ENCODE measurements at places on chromosomes 11 and 22.

DNA sequence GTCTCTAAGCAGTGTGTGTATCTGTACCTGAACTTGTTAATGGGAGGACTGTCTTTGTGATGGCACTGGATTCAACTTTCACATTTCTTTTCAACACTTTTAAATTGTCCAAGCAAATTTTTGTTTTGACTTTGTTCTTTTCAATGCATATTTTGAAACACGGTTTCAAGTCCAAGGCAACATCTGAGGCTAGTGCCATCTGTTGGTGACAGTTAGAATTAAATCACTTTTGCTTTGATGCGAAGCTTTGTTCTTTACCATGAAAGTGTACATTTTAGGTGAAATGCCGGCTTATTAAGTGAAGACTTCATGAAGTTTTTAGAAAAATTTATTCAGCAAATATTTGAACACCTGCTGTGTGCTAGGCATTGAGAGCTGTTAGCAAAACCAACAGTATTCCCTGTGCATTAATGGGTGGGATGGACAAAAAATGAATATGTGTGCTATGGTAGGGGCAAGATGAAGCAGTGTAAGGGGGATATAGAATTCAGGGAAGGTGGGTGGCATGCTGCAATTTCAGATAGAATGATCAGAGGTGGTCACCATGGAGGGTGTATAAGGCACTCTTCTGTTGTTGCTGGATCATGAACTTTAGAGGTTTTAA, 70.2 kb downstream of the DDX10 start:
- no peak for DNase-seq

DNA sequence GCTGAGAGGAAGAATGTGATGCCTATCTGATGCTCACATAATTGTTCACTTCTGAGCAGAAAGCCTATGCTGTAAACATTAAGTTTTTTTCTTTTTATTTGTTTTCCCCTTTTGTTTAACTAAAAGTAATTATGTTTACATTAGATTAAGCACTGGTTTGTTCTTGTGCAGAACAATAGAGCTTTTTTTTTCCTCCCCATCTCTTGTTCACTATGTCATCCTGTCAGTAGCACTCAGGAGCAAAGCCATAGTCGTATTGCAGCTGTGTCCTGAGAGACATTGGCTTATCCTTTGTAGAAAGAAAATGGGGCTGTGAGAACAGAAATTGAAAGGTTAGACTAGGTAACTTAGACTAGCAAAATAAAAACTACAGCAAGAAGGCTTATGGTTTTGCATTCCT, 301.8 kb upstream of the RAG2 start:
- no peak for DNase-seq

GRCh38 chr22:43883012-43883661, 8.7 kb downstream of the PNPLA5 start:
- DNase-seq = no peak

DNA sequence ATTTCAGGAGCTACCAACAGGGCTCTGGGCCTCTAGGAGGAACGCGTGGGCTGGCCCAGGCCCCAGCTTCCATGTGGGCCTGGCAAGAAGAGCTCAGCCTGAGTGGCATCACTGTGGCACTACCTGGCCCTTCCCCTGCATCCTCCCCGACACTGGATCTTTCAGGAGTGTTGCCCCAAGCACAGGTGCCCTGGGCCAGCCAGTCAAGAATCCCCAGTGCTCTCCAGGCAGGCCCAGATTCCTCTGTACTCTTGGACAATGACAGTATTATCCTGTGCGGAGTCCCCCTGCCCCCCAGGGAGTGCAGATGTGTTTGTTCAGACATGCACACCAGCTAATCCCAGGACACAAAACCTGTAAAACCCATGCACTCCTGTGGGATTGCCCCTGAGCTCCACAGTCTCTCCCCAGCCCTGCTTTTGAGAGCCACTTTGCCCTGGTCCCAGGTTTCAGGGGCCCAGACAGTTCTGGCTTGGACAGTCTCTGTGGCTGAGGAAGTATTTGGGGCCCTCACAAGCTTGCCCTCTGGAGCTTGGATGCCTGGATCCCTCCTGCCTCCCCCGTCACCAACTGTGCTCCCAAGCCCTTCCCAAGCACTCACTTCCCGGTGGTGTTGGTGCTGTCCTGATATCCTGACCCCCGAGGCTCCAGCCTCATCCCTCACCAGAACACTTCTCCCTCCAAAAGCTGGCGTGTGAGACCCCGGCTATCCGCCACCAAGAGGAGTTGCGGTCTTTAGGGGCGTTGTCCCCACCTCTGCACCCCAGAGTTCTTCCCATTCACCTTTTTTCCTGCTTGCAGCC, 39.9 kb downstream of the KCNC1 start:
- no peak for DNase-seq

- no peak for DNase-seq
These were observed 56.3 kb upstream of the PDE3B start for GRCh38 chr11:14587258-14587657.

DNA sequence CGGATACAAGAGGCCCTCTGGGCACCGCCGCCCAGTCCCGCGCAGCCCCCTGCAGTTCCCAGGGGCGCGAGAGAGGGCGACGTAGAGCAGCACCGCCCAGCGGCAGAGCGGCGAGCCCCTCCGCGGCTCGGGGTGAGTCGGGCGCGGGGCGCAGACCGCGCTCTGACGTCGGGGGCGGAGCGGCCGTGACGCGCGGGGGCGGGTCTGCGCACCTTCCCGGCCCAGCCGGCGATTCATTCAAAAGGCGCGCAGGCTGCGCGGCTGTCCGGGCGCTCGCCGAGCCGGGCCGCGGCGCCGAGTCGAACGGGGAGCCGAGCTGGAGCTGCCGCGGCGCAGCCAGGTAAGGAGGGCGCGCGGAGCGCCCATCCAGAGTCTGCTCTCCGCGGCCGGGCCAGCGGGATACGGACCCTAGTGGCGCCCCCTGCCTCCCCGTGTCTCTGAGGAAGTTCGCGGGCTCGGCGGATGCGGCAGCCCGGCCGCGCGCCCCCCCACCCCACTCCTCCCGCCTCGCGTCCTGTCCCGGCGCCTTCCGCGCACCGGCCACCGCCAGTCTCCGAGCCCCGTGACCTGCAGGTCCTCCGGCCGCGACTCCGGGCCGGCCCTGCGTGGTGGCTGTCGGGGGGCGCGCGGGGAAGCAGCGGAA, at the start of gene RELT:
Gene RELT (plus strand): TSS at position 240 of the 643 bp plus-strand sequence. CDS start 12,738 bp downstream, outside the sequence.
- no peak for DNase-seq

- no peak for DNase-seq
These were observed 17.6 kb downstream of the ANO1 start for GRCh38 chr11:70095541-70096252.

GRCh38 chr11:14656536-14657457, 13.2 kb downstream of the PDE3B start:
- DNase-seq = no peak

DNA sequence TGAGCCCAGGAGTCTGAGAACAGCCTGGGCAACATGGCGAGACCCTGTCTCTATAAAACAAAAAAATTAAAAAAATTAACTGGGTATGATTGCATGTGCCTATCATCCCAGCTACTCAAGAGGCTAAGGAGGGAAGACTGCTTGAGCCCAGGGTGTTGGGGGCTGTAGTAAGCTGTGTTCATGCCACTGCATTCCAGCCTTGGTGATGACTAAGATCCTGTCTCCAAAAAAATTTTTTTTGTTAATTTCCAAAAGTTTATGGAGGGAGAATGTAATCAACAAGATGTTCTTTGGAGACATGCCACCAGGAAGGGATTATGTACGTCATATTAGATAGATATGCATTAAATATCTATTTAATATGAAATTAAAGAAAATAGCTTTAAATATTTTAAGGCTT, 267.5 kb downstream of the SBF2 start:
- DNase-seq = no peak

DNA sequence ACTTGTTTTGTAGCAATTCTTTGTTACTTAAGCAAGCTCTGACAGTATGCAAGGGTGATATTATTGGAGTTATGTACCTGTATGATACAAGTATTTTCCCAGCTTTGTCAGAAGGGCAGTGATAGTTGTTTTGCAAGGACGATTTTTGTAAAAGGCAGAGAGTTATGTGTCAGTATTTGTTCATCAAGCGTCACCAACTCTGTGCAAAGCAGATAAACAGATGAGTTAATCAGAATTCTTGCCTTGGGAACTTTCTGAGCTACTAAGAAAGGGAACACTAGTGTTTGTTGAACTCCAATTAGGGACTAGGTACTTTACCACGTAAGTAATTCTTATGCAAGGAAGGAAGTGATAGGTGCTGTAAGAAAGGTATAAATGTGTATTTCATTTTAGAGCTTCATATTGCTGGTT, 1.4 kb downstream of the USP47 start:
- DNase-seq = no peak

DNA sequence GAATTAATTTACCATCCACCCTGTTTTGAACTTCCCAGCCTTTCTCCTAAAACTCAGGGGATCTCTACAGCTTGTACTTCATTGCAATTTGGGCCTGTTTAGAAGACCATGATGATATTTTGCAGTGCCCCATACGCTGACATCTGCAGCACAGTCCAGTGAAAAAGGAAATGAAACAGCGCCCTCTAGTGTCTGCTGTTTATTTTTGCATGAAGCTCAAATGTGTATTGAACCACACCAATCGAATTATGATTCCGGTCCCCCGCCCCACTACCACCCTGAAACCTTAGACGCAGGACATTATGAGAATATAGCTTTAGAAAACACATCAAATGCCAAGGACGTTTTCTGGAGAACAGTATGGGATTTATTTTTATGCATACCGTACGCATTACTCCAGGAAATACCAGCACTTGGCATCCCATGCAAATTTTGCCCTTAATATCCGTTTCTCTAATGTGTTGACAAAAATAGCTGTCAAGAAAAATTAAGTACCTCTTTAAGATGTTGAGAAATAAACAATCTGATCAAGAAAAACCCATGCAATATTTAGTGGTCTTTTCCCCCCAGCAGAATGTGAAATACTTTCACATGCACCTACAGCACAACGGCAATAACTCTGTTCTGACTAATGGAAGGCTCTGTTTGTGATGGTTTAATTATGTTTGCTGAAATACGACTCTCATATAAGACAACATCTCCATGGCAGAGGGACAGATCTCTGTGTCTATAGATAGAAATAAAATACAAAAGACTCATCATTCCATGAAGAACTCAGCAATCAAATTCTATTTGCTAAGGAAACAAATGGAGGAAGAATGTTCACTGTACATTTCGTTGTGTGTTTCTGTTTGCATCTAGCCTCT, 93.9 kb downstream of the TECTA start:
- no peak for DNase-seq

GRCh38 chr22:38065539-38065938, 8.3 kb downstream of the PICK1 start:
- no peak for DNase-seq

DNA sequence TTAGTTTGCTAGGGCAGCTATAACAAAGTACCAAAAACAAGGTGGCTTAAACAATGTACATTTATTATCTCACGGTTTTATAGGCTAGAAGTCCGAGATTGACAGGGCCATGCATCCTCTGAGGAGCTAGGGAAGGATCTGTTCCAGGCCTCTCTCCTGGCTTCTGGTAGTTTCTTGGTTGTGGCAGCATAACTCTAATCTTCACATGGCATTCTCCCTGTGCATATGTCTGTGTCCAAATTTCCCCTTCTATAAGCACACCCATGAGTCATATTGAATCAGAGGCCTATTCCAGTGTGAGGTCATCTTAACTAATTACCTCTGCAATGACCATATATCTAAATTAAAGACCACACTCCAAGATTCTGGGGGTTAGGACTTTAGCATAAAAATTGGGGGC, 31.3 kb upstream of the MMP13 start:
- DNase-seq = no peak

GRCh38 chr22:17575681-17576080, 12.4 kb downstream of the SLC25A18 start:
- no peak for DNase-seq

DNA sequence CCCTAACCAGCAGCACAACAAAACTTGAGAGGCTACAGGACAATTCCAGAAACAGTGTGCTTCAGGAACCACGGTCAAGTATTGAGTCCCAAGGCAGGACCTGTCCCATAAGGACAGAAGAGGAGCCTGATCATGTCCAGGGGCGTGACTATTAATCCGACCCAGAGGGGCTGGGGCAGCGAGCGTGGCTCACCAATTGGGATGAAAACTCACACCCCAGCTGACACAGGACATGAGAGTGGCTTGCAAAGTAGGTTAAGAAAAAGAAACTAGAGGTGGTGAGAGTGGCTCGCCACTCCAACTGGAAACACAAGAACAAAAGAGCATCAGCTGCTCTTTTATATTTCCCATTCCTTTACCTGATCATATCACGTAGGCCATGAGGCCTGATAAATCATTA, 16.0 kb upstream of the FEZ1 start:
- no peak for DNase-seq

- peak; percentile 42 for DNase-seq
These were observed 13.7 kb downstream of the ARAP1 start for GRCh38 chr11:72738199-72739141.

DNA sequence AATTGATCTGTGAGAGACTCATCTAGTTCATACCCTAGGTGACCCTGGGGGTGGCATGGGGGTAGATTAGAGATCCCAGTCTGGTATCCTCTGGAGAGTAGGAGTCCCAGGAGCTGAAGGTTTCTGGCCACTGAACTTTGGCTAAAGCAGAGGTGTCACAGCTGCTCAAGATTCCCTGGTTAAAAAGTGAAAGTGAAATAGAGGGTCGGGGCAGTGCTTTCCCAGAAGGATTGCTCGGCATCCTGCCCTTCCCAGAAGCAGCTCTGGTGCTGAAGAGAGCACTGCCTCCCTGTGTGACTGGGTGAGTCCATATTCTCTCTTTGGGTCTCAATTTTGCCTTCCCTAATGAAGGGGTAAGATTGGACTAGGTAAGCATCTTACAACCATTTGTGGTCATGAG, 653 bp downstream of the IL18BP start:
- no peak for DNase-seq

- DNase-seq = no peak
These were observed 772 bp downstream of the SBF1 start for GRCh38 chr22:50473855-50474671.

DNA sequence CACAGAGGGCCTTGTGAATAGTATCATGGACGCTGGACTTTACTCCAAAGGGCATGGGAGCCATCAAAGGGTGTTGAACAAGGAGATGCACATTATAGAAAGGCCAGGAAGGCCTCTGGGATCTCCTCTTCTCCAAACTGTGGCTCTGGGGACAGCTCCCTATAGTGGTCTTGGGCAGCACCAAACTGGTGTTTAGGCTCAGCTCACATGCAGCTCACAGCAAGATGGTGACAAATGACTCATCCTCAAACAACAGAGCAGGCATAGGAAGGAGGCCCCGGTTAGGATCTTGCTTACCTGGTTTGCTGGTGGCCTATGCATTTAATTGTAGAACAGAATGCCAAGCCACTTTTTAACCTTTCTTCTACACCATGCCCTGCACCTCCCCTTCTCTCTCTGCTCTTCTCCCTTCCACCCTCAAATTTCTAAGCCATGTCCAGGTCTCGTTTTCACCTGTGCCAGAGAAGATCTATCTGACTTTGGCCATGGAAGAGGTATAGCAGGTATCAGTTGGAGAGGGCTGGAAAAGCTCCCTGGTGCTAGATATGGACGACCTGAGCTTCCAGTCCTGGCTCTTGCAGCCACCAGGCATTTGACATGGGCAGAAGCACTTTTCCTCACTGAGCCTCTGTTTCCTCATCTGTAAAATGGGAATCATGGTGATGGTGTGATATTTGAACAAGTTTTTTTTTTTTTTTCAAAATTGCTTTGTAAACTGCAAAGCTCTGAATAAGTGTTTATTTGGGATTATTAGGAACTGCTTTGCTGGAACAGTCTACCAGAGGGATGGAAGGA, 14.4 kb upstream of the EHF start:
- no peak for DNase-seq
